Effector memory CD8-positive, alpha-beta T cell (primary cell): ENCODE measurements at places on chromosomes 1 and 21.
A peak's percentile ranks its signal among the peaks of the same experiment; 100 is the strongest.

DNA sequence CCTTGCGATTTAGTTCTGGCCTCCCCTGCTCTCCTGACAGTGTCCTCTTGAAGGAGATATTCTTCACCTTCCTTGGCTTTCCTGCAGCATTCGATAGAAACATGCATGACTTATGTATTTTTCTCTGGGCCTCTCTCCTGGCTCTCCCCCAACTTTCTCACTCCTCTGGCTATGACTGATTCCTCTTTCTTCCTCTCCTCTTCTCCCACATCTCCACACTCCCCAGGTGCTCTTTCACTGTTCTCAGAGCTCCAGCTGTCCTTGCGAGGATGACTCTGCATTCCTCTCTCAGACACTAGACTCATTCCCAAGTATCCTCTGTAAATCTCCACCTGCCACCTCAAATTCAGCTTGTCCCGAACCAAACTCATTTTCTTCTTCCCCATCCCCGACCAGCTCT, 18.0 kb downstream of the LRRC42 start:
- DNase-seq = no peak

DNA sequence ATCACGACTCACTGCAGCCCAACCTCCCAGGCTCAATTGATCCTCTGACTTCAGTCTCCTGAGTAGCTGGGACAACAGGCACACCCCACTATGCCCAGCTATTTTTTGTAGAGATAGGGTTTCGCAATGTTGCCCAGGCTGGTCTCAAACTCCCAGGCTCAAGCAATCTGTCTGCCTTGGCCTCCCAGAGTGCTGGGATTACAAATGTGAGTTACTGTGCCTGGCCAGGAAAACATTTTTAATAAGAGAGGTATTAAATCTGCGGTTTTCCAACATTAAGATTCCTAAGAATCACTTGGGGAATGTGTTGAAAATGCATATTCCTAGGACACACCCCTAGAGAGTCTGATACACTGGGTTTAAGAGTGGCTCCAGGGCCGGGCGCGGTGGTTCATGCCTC, 8.7 kb downstream of the CSF1 start:
- no peak for DNase-seq

- no peak for DNase-seq
These were observed 115.0 kb downstream of the UBE2U start for GRCh38 chr1:64318428-64318827.

DNA sequence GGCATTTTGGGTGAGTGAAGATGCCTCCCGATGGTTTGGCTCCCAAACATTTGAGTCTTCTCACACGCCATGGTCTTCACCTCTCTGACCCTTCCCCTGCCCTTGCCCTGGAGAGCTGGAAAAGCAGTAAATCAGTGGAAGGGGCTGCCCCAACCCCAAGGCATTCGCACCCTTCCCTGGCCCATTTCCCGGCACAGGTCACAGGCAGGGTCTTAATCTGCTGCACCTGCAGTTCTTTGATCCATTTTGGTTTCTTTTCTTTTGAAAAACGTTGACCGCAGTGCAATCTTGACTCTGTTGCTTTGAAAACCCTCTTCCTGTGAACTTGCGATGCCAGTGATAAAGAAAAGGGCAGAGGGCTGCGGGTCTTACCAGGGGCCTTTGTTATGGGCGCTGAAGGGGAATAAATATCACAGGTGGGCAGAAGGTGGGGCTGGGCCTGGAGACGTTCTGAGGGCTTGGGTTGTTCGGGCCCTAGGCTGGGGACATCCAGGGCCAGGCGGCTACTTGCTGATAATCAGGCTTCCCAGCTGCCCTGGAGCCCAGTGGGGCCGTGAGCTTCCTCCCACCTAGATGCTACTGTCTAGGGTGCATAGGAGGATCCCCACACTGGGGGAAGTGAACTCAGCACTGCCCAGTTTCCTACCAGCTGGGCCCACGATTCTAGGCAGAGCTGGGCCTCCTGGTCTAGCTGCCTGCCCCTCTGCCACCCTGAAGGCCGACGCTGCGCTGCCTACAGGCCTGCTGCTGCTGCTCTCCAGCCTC, 38.6 kb upstream of the EPS8L3 start:
- DNase-seq = peak; percentile 54
